Glutamatergic neuron (in vitro differentiated cells): ENCODE measurements at places on chromosomes 5 and 9. TPM values are rescaled to one million over a fixed set of nuclear protein-coding genes. Genes with fewer than 3 reads are reported as not detected.

PRDM9 gene
- not detected for total RNA-seq

DNA sequence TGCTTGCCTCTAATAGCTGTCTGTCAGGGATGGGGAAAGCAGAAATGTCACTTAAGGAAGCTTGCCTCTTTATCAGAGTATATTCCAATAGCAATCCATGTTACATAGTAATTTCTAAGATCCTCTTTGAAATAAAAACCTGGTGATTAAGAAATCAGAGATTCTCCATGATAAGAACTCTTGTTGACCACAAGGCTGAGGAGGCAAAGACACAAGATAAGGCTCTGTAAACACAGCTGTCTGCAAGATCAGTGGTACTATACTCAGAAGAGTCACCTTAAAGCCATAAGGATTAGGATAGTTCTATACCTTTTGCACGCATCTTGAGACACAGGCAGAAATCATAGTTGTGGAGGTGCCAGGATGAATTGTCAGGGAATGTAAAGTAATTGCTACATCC lies 40.3 kb downstream of the HEXB start:
- no peaks in the 10 kb centered on the region for H3K27me3 ChIP-seq
- no peaks in the 10 kb centered on the region for H3K4me1 ChIP-seq
- no peak overlapping the region for H3K4me3 ChIP-seq
- no peak for DNase-seq

DNA sequence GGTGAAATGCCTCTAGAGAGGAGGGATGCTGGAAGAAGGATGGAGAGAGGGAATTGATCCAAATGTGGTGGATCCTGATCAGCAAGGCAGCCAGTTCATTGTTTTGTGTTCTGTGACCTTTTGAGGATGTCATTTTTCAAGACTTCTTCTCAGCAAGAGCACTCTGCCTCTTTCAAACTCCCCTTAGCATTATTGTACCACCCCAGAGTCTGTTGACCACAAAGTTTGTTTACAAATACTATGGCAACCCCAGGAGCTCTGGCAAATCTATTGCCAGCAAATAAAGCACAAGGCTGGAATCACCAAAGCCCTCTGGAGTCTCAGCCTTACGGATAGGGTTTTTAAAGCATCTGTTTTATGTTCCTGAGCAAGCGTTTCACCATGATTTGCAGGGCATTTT lies 76.2 kb upstream of the SLC1A3 start:
- no peaks in the 10 kb centered on the region for H3K27me3 ChIP-seq
- H3K27ac ChIP-seq: no peak overlapping the region
- H3K4me1 ChIP-seq: no peaks in the 10 kb centered on the region
- no peaks in the 10 kb centered on the region for H3K36me3 ChIP-seq

- no peak overlapping the region for H3K4me3 ChIP-seq
- H3K27ac ChIP-seq: no peak overlapping the region
- no peak for DNase-seq
These were observed 62.9 kb downstream of the GADD45G start for GRCh38 chr9:89667726-89668125.

DNA sequence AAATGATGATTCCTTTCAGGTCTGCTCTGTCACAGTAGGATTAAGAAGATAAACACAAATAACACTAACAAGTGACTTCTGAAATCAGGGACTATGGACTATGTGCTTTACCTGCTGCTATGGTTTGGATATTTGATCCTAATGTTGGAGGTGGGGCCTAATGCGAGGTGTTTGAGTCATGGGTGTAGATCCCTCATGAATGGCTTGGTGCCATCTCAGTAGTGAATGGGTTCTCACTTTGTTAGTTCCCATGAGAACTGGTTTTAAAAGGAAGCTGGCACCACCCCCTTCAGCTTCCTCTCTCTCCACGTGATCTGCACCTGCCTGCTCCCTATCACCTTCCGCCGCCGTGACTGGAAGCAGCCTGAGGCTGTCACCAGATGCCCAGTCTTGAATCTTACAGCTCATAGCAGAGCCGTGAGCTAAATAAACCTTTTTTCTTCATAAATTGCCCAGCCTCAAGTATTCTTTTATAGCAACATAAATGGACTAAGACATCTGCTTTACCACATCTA lies 3.3 kb downstream of the PPIC start:
- no peak for DNase-seq
- no peak overlapping the region for H3K4me3 ChIP-seq
- H3K27ac ChIP-seq: no peak overlapping the region

ADGRD2 gene
- not detected for total RNA-seq

GRCh38 chr5:119335261-119335677 lies 20.6 kb upstream of the TNFAIP8 start:
- H3K4me1 ChIP-seq: peaks cover 14% of the 10 kb centered on the region
- H3K4me3 ChIP-seq: no peak overlapping the region
- H3K27ac ChIP-seq: no peak overlapping the region
- H3K36me3 ChIP-seq: no peaks in the 10 kb centered on the region
- H3K27me3 ChIP-seq: no peaks in the 10 kb centered on the region
